ENCODE measurements at places on chromosomes 6 and 20.

- DNase-seq, result no peak
Observed at GRCh38 chr20:48196486-48196885, 411.2 kb upstream of the SULF2 start.

GRCh38 chr6:7473805-7474719, 67.4 kb upstream of the DSP start:
- no peak for DNase-seq

GRCh38 chr20:37316116-37316774, 26.8 kb downstream of the MANBAL start:
- no peak for DNase-seq

GRCh38 chr6:151291722-151292059, 51.9 kb downstream of the AKAP12 start:
- no peak for DNase-seq

- no peak for DNase-seq
Observed at GRCh38 chr6:112773187-112773586, 426.1 kb downstream of the RFPL4B start.

Measured in stimulated activated naive CD4-positive, alpha-beta T cell treated with Interleukin-2 at 50 U/mL for 16 hours (primary cell).